Heart left ventricle (tissue), 16 donors: ENCODE measurements at places on chromosomes 2 and 18. TPM values are rescaled to one million over a fixed set of nuclear protein-coding genes. Genes with fewer than 3 reads are reported as not detected.

DSG4 gene
- not detected for total RNA-seq

GRCh38 chr2:101732199-101732598 is 34.7 kb downstream of the MAP4K4 start:
- peaks cover 20% of the 10 kb centered on the region for H3K4me1 ChIP-seq
- H3K36me3 ChIP-seq: no peaks in the 10 kb centered on the region
- no peak overlapping the region for H3K4me3 ChIP-seq
- H3K27ac ChIP-seq: no peak overlapping the region

ACSL3 gene
- 48.2 TPM for total RNA-seq

FRZB gene
- total RNA-seq: 1.5 TPM

GRCh38 chr2:48341551-48342133 is 188.3 kb upstream of the STON1 start:
- H3K27me3 ChIP-seq: no peaks in the 10 kb centered on the region
- DNase-seq: no peak

DNA sequence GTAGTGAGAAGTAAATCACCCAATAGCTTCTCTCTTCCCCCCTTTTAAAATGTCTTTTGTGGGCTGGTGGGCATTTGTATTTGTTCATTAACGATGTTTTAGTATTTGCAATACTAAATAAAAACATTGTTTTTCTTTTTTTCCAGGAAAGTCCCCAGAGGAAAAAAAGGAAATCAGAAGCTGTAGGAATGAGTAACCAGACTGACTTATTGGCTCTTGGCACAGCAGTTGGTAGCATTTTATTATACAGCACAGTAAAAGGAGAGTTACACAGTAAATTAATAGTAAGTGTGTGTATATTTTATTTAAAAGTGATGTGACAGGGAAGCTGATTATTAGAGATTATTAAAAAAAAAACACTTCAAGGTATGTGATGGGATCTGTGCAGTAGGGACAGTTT is 7.4 kb downstream of the WDR43 start:
- H3K27ac ChIP-seq: no peak overlapping the region
- no peak overlapping the region for H3K4me3 ChIP-seq
- peaks cover 42% of the 10 kb centered on the region for H3K4me1 ChIP-seq
- H3K36me3 ChIP-seq: peaks cover 32% of the 10 kb centered on the region
- DNase-seq: no peak
- no peaks in the 10 kb centered on the region for H3K27me3 ChIP-seq

- no peak overlapping the region for H3K4me3 ChIP-seq
- DNase-seq: no peak
- no peaks in the 10 kb centered on the region for H3K4me1 ChIP-seq
- no peak overlapping the region for H3K27ac ChIP-seq
- H3K27me3 ChIP-seq: no peaks in the 10 kb centered on the region
- H3K36me3 ChIP-seq: no peaks in the 10 kb centered on the region
Observed at GRCh38 chr2:38207168-38207567, 131.2 kb upstream of the CYP1B1 start.

DNA sequence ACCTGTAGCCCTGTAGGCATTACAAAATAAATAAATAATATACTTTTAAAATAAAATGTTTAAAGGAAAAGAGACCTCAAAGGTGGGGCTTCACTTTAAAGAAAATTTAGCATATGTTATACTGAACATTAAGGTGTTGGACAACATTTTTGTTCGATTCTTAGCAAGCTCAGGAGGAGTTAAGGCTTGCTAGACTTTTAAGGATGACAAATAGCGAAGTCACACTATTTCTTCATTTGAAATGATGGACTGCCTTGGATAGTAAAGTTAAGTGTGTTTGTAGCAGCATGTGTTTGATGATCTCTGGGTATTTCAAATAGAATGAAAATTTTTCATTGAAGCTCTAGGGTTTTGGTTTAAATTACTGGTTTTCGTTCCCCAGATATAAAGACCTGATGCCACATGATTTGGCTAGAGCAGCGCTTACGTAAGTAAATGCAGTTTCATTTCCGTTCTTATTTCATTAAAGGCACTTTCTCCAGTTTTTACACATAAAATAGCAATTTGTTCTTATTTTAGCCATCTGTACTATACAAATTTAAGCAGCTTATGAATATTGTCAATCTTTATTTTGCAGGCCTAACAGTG is 24.9 kb downstream of the HADHB start:
- no peak overlapping the region for H3K4me3 ChIP-seq
- H3K4me1 ChIP-seq: peaks cover 15% of the 10 kb centered on the region
- DNase-seq: no peak
- H3K36me3 ChIP-seq: no peaks in the 10 kb centered on the region
- H3K27ac ChIP-seq: peak overlapping the region; percentile 27

GRCh38 chr2:22347306-22347705 is 1037.7 kb upstream of the KLHL29 start:
- no peak overlapping the region for H3K27ac ChIP-seq
- no peak overlapping the region for H3K4me3 ChIP-seq
- no peaks in the 10 kb centered on the region for H3K36me3 ChIP-seq
- H3K4me1 ChIP-seq: no peaks in the 10 kb centered on the region

DNA sequence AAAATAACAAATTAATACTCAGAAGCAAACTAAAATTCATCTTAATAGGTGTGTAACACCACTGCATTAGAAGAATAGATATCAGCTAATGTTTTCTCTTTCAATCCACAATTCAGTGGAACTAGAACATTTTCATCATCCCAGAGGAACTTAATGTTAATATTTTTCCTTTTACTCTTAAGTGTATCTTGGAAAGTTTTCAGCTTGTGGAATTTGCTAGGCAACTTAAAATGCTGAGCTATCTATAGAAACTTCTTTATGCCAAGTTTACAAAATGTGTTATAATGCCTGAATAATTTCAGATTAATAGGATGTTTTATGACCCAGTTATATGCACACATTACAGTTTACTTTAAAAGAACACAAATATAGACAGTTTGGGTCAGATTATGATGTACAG is 86.6 kb upstream of the FAM237A start:
- H3K4me1 ChIP-seq: no peaks in the 10 kb centered on the region
- no peak for DNase-seq
- no peaks in the 10 kb centered on the region for H3K36me3 ChIP-seq
- no peak overlapping the region for H3K4me3 ChIP-seq
- H3K27ac ChIP-seq: no peak overlapping the region

DNA sequence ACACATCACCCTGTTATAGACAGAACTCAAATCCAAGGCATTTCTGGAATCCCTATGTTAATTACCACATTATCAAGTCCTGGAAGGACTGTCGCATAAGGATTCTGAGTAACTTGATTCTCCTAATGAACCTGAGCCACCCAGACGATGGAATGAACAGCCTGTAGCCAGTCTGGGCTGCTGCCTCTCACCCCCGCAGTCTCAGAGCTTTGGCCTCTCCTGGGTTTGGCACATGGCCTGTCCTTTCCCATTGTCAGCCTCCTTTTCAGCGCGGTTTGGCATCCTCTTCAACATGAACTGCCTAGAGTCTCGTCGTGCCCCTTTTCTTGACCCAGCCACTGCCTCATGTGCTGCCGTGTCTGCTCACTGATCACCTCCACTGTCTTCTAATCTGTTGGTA is 147.6 kb downstream of the SLC8A1 start:
- peak; percentile 50 for DNase-seq
- H3K27me3 ChIP-seq: no peaks in the 10 kb centered on the region
- peaks cover 39% of the 10 kb centered on the region for H3K4me1 ChIP-seq
- peak overlapping the region; percentile 31 for H3K27ac ChIP-seq
